ENCODE measurements at places on chromosomes 3 and 15. TPM values are rescaled to one million over a fixed set of nuclear protein-coding genes. Genes with fewer than 3 reads are reported as not detected.
A peak's percentile ranks its signal among the peaks of the same experiment; 100 is the strongest.

Gene GOLGA8Q
- 1.1 TPM for polyA plus RNA-seq

Gene DPPA2
- polyA plus RNA-seq: 0.93 TPM

Gene PARP9
- polyA plus RNA-seq: 13.6 TPM

Gene AGBL1
- 0.17 TPM for polyA plus RNA-seq

Gene RARRES1
- 11.7 TPM for polyA plus RNA-seq

Gene SERINC4
- polyA plus RNA-seq: 0.20 TPM

Gene INAFM2
- polyA plus RNA-seq: 16.9 TPM

Gene IL12A
- 1.0 TPM for polyA plus RNA-seq

Gene TJP1
- 184 TPM for polyA plus RNA-seq

Gene RYR3
- polyA plus RNA-seq: 6.8 TPM

Gene MCCC1
- 73.8 TPM for polyA plus RNA-seq

Gene TEX264
- 68.8 TPM for polyA plus RNA-seq

Gene WDR93
- 2.3 TPM for polyA plus RNA-seq

Gene FEZF2
- polyA plus RNA-seq: not detected

Gene KNG1
- polyA plus RNA-seq: 125 TPM

Gene CPNE9
- 0.29 TPM for polyA plus RNA-seq

Gene ZNF662
- polyA plus RNA-seq: 27.9 TPM

DNA sequence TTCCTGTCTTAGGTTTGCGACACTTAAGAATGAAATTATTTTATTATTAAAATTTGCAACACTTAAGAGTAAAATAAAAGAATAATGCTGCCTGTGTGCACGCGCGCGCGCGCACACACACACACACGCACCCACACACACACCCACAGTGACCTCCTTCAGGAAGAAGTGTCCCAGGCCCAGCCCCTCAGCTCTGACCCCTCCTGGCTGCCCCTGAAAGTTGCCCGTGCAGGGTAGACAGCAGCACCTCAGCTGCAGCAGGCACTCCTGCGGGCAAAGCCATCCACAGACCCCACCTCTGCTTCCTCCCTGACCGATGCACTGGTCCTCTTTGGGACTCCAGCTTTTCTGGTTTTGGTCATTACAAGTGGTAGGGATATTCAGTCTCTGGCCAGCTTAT is 478.2 kb downstream of the NTRK3 start:
- DNase-seq: no peak

GRCh38 chr15:85306946-85307686 is 73.3 kb upstream of the AKAP13 start:
- no peak for DNase-seq

GRCh38 chr3:18046131-18046915 is 303.9 kb upstream of the TBC1D5 start:
- no peak for DNase-seq

DNA sequence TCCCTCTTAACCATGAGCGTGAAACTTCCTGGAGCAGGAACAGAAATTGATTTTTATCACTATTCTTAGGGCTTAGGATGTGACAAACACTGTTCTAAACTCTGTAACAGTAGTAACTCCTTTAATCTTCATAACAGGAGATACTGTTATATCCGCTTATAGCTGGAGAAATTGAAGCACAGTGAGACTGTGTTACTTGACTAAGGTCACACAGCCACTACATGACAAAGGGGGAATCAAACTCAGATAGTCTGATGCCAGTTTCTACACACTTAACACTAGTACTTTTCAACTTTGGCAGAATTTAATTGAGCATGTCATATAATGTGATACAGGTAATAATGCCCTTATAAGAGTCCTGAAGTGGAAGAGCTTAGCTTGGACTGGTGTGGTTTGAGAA is 800 bp upstream of the TARS3 start:
- no peak for DNase-seq

DNA sequence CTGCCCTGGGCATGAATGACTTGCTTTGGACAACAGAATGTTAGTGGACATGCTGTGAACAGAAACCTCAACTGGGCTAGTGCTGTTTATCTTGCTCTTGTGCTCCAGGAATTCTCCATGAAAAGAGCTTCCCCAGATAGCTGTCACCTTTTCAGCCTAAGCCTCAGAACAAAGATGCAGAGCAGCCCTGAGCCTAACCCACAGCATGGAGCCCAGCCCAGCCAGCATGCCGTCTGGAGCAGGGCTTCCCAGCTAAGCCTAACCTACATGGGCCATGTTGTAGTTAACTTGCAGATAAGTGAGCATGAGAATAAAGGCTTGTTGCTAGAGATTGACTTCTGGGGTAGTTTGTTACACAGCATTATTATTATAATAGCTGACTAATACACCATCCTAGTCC is 48.9 kb downstream of the SCN5A start:
- DNase-seq: no peak

DNA sequence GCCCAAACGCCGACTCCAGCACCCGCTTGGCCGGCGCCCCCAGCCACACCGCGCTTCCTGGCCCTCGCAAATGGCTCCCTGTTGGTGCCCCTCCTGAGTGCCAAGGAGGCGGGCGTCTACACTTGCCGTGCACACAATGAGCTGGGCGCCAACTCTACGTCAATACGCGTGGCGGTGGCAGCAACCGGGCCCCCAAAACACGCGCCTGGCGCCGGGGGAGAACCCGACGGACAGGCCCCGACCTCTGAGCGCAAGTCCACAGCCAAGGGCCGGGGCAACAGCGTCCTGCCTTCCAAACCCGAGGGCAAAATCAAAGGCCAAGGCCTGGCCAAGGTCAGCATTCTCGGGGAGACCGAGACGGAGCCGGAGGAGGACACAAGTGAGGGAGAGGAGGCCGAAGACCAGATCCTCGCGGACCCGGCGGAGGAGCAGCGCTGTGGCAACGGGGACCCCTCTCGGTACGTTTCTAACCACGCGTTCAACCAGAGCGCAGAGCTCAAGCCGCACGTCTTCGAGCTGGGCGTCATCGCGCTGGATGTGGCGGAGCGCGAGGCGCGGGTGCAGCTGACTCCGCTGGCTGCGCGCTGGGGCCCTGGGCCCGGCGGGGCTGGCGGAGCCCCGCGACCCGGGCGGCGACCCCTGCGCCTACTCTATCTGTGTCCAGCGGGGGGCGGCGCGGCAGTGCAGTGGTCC is 3.5 kb downstream of the ISLR2 start:
- DNase-seq: no peak

- DNase-seq: no peak
These were observed at the start of gene IQCF2 for GRCh38 chr3:51860703-51861665. TSS of gene IQCF2 (plus strand) at chr3:51861615. CDS start at chr3:51861667, 52 bp downstream.

DNA sequence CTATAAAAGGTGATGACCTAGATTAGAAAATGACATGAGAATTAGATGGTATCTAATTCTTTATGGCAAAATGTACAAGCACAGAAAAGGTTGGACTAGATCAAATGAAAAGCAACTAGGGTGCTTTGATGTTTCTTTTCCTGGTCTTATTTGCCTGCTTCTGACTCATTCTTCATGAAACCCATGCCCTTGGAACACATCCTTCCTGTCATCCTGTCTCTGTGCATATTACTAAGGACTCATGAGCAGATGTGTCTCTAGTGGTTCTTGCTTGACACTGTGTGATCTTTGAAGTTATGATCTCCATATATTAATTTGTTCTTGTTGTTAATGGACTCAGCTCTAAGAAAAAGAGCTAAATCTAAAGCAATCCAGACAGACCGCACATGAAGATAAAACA is 314.0 kb downstream of the ERC2 start:
- no peak for DNase-seq

DNA sequence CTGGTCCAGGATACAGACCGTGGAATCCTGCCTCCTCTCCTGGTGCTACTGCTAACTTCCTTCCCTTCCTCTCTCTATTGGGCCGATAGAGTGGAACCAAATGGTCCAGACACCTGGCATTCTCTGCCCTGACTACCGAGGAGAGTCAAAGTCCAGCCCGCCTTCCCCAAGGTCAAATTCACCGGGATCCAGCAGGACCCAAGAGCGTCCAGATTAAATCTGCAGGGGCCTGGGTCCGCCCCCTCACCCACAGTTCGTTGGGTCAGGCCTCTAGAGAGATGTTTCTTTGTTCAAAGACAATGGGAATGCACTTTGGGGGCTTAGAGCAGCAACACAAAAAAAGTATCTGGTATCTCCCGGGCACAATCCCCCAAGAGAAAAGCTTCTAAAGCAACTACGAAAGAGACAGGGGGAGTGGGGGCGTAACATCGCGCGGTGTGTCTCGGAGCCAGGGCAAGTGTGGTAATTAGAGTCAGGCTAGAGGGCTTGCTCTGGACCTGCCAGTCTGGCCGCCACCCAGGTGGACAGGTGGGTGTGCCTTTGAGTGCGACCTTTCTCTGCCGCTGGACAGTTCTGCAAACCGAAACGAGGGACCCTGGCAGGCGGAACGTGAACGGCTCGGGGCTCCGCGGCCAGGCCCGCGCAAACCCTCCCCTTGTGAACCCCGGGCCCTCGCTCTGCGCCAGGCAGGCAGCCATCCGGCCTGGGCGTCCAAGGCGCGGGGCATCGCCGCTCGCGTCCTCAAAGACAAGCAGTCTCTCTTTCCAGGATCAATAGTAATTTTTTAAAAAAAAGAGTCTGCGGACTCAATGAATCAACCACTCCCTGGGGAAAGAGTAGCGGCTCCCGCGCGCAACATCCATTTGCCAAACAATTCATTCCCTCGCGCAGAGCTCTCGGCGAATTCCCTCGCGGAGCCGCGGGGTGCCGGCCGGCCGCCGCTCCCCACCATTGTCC is 806 bp downstream of the KLHL25 start:
- DNase-seq: no peak

- no peak for DNase-seq
These were observed 341.4 kb upstream of the TRIM42 start for GRCh38 chr3:140336465-140336864.

DNA sequence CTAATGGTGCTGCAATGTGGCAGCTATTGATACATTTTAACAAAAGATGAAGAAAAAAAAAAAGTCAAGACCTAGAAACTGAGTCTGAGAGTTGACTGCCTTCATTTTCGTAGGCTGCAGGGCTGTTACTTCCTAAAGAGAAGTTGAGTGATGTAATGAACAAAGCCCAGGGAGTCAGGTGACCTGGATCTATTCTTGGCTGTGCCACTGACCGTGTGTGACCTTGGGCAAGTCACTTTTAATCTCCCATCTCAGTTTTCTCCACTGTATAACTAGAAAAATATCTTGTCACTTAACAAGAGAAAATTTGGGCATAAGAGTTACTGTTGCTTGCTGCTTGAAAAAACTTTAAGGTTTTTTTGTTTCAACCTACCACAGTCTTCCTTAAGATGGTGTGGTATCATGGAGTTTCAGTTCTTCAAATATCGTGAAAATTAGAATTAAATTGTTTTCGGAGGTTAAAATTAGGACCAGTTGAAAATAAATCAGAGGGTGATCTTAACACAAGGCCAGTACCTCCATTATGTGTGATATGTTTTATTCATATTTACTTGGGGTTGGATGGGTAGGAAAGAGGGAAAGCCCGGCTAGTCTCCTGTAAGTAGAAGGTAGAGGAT is 5.8 kb downstream of the FMN1 start:
- DNase-seq: no peak

- DNase-seq: no peak
These were observed 624.8 kb upstream of the LMCD1 start for GRCh38 chr3:7876741-7877297.

DNA sequence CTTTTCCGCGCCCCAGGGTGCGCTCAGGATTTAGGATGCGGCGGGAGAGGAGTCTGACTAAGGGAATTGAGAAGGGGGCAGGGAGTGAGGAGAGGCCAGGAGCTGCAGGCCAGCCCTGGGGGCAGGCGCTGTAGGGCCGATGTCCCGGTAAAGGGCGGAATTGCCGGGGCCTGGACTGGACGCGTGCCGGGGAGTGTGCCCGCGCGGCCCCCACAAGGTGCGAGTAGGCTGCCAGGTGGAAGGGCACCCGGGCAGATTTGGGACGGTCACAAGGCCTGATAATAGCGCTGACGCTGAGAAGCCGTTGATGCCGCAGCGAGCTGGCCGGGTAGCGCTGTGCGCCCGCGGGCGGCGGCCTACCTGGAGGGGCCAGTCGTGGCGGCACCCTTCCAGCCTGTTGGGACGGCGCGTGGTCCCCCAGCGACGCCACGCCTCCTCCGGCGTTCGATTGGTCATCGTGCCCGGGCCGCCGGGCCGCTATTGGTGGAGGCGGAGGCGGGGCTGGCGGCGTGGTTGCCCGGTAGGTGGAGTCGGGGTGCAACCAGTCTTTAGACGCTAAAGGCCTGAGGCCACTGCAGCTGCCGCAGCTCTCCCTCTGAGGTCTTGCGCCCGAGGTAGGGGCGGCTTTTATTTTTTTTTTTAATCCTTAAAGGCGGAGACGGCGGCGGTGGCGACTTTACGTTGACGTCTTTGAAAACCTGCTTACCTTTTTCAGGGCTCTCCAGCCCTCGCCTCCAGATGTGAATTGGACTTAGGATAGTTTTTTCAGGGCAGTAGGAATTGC is 903 bp downstream of the SLC25A38 start:
- peak; percentile 92 for DNase-seq

GRCh38 chr3:126743350-126743749 is 39.3 kb downstream of the CHCHD6 start:
- no peak for DNase-seq

DNA sequence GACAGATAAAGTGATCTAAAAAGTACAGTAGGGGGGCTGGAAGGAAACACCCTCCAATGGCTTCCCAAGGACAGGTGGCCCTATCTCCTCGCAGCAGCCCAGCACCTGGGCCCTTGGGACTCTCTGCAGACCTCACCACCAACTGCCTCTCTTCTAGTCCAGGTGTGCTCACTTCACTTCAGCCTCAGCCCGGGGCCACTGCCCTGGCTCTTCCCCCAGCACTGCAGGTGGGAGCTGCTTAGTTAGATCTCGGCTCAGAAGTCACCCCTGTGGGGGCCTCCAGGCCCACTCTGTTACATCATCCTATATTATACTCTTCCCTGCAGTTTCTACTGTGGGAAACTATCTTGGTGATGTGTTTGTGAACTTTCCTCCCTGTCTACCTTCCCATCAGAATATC is 2.0 kb downstream of the KLF15 start:
- no peak for DNase-seq

DNA sequence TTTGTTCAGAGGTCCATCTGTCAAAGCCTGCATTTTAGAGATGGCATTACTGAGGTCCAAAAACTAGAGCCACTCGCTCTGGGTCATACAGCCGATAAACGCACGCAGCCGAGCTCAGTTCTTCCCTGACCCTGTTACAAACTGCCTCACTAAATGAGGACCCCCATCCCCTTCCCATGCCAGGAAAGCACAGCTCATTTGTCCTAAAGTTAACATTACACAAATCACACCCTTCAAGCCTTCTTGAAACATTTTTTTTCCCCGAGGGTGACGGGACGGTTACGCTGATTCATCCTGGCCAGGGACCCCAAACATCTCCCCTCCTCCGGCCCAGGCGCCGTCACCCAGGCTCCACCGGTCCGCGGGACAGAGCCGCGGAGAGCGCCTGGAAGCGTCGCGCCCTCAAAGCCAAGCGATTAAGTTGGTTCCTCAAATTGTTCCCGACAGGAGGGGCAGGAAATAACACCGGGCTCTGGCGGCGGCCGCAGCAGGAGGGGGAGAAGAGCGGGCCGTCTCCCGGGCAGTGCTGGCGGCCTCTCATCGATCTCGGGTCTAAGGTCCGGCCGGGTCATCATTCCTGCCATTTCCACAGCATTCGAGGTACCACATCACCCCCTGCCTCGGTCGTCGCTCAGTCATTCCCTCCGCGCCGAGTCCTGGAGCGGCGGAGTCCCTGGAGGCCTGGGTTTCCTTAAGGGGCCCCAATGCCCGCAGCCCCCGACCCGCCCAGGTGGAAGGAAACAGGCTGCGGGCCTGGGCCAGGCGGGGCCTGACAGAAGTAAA is 619 bp upstream of the CMTM8 start:
- DNase-seq: no peak

- DNase-seq: no peak
These were observed 103.4 kb upstream of the MELTF start for GRCh38 chr3:197132916-197133530.

- no peak for DNase-seq
These were observed 1058.1 kb downstream of the NSUN3 start for GRCh38 chr3:95120921-95121320.

- DNase-seq: no peak
These were observed 55.4 kb downstream of the ASTE1 start for GRCh38 chr3:130971208-130971607.

All from renal cortex interstitium (tissue), 15 donors.